ENCODE measurements at places on chromosomes 2 and 18.

DNA sequence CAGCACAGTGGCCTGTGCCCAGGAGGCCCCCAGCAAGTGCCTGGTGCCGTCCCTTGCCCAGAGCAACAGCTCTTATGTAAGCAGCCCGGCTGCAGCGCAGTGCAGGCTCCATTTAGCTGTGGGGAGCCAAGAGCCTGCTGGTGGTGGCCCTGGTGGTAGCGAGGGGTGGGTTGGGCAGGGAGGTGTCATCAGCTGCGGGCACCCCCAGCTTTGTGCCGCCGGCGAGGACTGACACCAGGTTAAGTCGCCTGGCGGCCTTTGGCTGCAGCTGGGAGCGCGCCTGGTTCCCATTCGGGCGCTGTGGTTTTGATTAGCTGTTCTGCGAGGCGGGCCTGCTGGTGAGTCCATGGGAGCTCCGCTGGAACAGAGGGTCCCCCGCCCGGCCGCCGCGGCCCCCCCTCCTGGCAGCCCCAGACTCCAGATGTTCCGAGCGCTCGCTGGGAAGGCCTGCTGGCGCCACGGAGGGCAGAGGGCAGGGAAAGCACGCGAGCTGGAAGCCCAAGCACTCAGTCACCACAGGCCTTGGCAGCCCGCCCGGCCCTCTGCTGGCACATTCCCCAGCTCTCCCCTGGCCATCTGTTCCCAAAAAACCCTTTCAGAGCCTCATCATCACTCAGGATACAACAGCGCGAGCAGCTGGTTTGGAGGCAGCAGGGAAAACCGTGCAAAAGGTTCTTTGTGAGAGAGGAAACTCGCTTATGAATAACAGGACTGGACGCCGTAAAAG, 18.4 kb downstream of the ATOH8 start:
- no peak for DNase-seq

DNA sequence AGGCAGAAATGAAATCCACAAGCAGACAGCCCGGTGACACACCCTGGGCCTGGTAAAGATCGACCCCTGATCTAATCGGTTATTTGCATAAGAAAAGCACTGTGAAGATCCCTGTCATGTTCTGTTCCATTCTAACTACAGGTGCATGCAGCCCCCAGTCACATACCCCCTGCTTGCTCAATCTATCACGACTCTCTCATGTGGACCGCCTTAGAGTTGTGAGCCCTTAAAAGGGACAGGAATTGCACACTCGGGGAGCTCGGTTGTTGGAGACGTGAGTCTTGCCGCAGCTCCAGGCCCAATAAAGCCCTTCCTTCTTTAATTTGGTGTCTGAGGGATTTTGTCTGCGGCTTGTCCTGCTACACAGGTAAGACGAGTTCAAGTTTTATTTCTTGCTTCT, 13.4 kb upstream of the IL1B start:
- DNase-seq, result no peak

GRCh38 chr2:36477746-36478145, 120.2 kb downstream of the FEZ2 start:
- DNase-seq, result no peak

DNA sequence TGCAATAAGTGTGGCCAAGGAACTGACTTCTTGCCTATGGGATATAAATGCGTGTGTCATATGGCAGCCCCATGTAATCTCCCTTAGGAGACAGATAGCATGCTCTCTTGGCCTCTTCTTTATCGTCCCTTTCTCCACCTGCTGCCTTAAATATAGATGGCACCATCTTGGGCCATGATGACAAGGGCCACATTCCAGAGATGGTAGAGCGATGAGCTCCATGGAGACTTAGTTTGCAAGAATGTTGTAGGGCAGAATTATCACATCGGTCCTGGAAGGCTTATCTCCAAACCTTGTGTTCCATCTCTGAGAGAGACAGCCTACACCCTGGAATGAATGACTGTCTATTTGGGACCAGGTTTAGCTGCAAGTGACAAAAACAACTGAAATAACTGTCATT, 536.7 kb downstream of the TNS1 start:
- no peak for DNase-seq

GRCh38 chr2:199792381-199792780, 58.6 kb downstream of the FTCDNL1 start:
- no peak for DNase-seq

DNA sequence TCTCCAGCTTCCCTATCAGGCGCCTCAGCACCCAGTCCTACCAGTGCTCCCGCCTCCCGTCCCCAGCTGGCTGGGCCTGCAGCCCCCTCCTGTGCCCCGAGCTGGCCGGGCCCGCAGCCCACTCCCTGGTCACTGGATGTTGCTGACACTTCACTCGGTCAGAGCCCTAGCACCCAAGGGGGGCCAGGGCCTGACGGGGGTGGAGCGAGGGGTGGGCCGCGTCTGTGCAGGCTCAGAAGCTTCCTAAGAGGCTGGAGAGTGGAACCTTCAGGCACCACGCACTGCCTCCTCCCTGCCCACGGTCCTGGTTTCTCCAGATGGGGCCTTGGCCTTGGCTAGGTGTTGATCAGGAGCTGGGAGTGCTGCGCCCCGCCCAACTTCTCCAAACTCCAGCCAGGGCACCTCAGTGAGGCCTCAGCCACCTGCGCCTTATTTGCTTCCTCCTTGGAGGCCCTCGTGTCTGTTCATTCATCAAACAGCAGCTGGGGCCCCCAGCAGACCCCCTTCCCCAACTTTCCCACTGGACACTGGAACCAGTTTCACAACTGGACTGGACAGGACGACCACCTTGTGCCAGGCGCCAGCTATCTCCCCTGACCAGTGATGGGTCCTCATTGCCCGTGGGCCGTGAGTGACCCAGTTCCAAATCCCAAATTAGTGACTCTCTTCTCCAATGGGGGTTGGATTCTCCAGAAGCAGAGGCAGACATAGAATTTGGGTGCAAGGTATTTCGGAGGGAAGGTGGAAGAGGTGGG, 16.7 kb downstream of the CAPN10 start:
- DNase-seq, result no peak
